ENCODE measurements at places on chromosomes 4 and X.

- no peak for DNase-seq
Observed at GRCh38 chr4:24321616-24322015, 262.7 kb downstream of the DHX15 start.

- DNase-seq: no peak
Observed at GRCh38 chr4:36172656-36173055, 71.7 kb downstream of the ARAP2 start.

- DNase-seq: no peak
Observed at GRCh38 chrX:2618516-2618915, 72.6 kb upstream of the CD99 start.

DNA sequence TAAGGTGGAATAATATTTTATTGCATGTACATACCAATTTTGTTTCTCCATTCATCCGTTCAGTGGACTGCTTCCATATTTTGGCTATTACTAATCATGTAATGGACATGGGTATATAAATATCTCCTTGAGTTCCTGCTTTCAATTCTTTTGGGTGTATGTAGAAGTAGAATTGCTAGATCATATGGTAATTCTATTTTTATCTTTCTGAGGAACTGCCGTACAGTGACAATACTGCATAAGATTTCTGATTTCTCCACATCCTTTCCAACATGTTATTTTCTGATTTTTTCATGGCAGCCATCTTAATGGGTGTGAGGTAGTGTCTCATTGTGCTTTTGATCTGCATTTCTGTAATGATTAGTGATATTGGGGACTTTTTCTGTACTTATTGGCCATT, 19.2 kb downstream of the ALPK1 start:
- DNase-seq: no peak

DNA sequence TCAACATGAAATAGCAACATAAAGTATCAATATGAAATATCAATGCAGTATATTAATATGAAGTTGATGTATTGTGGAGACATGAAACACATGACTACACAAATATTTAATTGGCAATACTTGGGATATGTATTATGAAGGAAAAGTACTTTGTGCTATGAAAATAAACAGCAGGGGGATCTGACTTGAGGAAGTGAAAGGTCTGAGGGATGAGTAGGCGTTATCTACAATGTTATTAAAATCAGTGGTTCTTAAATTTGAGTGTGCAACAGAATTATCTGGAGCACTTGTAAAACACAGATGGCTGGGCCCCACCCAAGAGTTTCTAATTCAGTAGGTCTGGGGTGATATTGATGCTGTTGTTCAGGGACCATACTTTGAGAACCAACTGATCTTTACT, 27.4 kb upstream of the ARX start:
- no peak for DNase-seq

DNA sequence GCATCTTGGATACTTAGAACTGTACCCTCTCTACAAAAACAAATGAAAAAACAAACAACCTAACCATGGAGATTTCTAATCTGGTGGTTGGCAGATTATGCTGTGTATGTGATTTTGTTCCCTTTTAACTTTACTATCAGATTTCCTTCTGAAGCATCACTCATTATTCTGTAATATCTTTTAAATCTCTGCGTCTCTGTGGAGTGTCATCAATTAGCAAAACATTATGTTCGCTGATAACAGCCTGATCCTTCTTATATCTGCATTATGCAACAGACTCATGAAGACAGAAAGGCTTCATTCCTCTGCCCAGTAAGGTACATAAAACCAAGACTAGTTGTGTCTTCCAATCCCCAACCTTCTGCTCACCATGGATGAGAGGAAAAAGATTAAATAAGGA, 110.3 kb upstream of the PDE5A start:
- no peak for DNase-seq
